BJ (cell line): ENCODE measurements at places on chromosomes 2 and 18.
A peak's percentile ranks its signal among the peaks of the same experiment; 100 is the strongest.

DNA sequence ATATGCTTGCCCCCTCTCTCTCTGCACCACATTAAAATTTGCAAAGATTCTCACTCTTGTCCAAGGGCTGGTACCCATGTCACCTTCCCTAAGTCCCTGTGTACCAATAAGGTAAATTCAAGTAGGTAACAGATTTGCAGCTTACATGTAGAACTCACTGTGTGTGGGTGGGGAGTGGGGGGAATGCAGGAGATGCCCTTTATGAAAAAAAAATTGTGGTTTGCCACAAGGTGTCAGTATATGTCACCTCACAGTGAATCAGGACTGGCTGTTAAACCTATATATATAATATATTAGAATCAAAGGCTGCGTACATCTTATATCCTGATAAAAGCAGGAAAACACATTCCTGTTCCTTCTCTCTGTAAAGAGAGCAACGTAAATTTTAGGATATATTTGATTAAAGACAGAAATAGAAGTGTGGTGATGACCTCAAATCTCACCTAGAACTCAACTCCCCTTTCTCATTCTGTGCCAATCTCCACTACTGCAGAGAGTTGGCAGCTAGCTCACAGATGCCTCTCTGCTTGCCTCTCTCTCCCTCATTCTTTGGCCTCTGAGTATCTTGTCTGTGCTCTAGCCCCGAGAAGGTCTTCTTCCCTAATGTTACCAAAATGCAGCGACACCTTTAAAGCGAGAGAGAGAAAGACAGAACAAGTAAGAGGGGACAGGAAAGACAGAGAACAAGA is 536 bp downstream of the XDH start:
- DNase-seq, result no peak

DNA sequence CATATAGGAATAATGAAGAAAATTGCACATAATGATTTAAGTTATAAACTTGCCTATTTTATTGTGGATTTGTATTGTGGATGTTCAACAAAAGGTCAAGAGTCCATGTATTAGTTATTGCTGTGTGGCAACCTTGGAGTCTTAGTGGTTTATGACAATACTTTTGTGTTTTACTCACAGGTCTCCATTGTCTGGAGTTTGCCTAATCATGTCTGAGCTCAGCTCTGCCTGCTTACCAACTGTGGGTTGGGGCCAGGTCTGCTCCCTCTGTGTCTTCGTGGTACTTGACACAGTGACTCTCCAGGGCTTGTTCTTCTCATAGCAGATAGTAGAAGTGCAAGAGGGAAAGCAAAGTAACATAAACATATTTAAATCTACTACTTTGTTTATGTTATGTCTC is 382.5 kb downstream of the CBLN2 start:
- no peak for DNase-seq

- DNase-seq, result peak; percentile 96
These were observed 103.9 kb upstream of the HS6ST1 start for GRCh38 chr2:128422571-128422970.

DNA sequence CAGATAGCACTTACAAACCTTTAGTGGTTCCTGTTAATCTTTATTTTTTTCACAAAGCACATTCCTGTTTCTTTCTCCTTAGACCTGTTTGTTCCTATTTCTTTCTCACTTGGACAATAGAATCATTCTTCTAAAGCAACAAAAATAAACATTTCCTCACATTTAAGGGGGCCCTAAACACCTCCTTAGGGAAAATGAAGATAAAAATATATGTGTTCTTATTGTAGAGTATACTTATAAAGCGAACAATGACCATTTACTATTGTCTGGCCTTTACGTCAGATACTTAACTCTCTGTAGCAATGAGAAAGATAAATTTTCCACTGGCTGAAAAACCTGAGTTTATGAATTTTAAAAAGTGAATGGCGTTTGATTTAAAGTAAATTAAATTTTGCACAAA is 234.6 kb downstream of the TCF4 start:
- no peak for DNase-seq

DNA sequence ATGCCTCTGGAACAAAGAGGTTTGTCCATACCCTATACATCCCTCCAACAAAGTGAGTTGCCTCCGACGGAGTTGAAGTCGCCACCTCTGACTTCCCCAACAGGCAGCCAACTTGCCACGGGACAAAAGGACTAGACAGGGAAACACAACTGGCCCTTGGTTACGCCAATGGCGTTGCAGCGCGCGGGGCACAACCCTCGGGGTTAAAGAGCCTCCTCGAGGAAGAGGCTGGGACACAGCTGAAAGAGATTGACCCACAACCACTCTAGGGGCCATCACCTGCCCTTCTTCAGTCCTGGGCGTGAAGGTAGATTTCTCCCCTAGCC is 545 bp downstream of the GTF3C2 start:
- no peak for DNase-seq

- DNase-seq, result no peak
These were observed 93.5 kb downstream of the TFCP2L1 start for GRCh38 chr2:121191191-121192170.

GRCh38 chr18:74623047-74623816 is 25.6 kb downstream of the ZNF407 start:
- DNase-seq, result no peak

- DNase-seq, result no peak
These were observed 70.4 kb downstream of the FECH start for GRCh38 chr18:57516056-57516455.

GRCh38 chr2:64090264-64090663 is 54.0 kb downstream of the PELI1 start:
- no peak for DNase-seq

GRCh38 chr2:233436191-233436581 is 81.9 kb downstream of the DGKD start:
- no peak for DNase-seq

GRCh38 chr2:164785457-164785856 is 56.2 kb downstream of the COBLL1 start:
- peak; percentile 60 for DNase-seq

DNA sequence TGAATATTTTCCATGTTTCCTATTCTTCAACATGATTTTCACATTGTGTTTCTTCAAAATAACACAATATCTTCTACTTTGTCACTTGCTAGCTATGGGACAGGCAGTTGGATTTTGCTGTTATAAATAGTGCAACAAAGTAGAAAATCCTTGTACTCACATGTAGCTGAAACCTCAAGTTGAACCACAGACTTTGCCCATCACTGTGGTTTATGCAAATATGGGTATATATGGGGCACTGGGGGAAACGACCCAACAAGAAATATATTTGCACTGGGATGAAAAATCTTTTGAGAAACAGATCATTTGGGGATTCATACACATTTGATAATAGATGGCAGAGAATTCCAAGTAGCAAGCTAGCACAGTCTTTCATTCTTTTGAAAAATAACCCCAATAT is 486.3 kb upstream of the MAP2 start:
- DNase-seq, result no peak

DNA sequence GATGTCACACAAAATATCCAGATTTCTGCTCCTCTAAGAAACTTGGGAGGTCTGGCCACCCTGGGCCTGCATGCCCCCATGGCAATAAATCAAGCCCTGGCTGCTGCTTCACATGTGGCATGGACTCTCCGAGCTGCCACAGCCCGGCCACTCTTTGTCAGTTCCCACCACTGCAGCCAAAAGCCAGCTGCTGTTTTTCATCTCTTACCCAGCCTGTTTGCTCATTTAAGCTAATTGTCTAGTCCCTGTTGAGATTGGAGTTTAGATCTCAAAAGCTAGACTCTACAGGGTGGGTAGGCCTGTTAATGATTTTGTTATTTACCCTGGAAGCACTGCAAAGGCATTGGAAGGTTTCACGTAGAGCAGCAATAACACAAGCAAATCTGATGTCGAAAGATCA is 20.9 kb upstream of the ANXA4 start:
- no peak for DNase-seq

- no peak for DNase-seq
These were observed 489.8 kb upstream of the FANCL start for GRCh38 chr2:58730764-58731487.

GRCh38 chr2:200086911-200087310 is 131.5 kb downstream of the MAIP1 start:
- DNase-seq, result no peak

DNA sequence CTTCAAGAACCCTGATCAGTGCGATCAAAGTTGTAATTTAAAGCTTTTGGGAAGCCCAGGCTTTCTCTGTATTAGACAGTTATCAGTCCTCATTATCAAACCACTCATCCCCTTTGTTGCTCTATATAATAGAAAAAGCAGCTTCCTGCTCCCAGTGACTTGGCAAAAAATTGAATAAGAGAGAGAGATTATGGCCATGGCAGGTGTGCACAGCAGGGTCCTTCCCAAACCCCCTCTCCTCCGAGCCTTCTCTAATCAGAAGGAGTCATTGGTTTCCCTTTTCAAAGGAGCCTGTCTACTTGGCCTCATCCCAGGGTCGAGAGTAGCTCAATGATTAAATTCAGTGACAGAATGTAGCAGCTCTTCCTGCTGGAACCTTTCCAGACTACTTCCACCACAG is 81.5 kb downstream of the SEMA4F start:
- DNase-seq, result no peak

DNA sequence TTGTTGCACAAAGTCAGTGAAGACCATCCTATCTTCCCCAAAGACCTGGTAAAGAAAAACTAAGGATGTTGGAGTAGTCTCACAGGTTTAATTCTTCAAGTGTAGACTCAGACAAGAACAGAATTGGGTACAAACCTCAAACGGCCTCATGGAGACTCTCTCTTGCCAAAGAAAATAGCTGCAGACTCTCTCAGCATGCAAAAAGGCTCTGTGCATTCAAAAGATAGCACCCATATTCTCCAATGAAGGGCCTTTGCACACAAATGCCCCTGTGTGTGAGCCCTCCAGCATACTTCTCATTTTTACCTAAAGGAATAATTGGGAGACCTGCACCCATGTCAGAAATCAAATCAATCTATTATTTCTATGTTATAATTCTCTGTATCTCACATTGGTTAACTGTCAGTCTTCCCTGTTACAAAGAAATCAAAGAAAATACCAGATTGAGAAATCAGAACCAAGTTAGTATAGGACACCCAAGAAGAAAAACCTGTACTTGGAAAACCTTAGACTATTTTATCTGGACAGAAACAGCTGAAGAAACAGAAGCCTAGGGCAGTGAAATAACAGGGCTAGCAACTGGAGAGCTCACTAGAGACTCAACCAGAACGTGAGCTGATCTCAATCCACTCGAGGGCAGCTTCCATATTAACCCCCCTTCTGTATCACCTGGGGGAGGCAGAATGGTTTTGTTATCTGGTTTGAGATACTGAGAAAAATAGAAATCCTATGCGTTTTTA is 134.7 kb upstream of the DNAJC10 start:
- DNase-seq, result no peak

DNA sequence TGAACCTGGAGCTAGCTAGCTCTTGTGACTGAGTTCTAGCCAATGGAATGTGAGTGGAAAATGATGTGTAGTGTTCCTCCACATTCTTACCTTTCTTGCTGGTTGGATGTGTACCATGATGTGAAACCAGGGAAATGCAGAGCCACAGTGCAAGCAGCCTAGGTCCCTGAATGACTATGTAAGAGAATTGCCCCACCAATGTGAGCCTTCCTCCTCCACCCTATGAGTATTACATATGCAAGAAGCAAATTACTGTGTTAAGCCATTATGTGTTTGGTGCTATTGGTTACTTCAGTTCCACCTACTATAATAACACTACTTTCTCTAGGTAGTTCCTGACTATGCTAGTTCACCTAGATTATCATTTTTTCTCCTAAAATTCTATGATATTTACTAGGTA is 39.6 kb downstream of the LCLAT1 start:
- DNase-seq, result no peak

DNA sequence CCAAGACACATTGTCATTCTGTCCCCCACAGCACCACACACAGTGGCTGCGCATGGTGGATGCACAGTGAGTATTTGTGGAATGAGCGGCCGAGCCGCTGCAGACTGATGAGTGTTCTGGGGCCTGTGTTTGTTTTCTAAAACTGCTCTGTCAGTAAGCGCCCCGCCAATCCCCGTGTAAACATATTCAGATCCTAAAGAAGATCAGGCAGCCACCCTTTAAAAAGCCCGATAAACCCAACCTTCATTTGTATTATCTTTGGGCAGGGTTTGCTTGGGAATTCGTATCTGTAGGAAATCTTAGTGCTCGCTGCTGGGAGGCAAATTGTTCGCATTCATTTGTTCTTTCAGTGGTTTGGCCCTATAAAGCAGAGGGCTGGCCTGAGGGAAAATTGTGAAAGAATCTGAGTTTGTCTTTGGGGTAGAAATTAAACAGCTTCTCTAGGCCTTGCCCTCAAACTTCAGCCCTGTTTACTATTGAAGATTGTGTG is 68.6 kb downstream of the TGOLN2 start:
- DNase-seq, result peak; percentile 73

DNA sequence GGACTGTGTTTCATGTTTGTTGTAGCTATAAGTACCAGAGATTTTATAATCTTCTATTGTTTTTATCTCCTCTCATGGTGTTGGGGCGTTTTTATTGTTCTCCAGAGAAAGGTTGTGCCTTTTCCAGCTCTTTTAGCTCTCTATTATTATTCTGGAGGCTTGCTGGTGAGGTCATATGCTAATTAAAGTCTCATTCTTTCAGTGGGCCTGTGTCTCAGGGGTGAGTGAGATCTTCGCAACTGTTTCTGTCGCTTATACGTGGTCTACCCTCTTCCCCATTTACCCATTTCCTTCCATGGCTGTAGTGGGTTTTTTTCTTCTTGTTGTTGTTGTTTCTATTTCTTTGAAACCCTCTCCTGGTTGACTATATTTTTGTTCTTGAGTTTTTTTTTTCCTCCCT is 584.9 kb downstream of the TMEM182 start:
- DNase-seq, result no peak

GRCh38 chr2:151192681-151193080 is 69.0 kb downstream of the RBM43 start:
- no peak for DNase-seq

DNA sequence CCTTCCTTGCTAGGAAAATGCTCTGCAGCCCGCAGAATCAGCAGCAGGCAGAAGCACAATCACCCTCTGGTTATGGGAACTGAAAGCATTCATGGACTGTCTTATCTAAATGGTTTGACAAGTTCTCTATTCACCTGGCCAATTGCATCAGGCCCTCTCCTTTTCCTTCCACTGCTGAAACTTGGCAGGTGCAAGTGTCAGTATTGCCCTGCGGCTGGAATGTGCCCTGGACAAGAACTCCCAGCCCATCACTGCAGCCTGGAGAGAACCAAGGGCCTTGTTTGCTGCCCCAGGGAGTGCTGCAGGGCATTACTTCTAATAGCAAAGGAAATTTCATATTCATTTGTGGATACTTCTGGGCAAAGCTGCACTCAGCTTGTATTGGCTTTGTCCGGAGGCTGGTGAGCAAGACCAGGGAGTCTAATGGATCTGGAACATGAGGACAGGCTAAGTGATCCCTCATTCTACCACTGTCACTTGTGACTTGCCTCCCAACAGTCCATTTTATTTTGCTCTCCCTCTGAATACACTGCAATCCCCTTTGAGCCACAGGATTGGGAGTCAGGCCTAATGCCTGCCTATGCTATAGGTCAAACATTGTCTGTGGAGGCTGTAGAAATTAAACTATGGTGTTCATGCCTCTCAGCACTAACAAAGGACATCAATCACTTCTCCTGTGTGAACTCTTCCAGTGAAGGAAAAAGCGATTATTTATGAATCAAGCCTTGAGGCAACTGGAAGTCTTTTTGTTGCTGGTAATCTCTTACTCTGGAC is 116.9 kb downstream of the LYPD6B start:
- DNase-seq, result no peak

- DNase-seq, result no peak
These were observed 588.9 kb upstream of the TMEFF2 start for GRCh38 chr2:192783643-192784042.
